Epithelial cell of proximal tubule (primary cell): ENCODE measurements at places on chromosomes 1 and 21.

DNA sequence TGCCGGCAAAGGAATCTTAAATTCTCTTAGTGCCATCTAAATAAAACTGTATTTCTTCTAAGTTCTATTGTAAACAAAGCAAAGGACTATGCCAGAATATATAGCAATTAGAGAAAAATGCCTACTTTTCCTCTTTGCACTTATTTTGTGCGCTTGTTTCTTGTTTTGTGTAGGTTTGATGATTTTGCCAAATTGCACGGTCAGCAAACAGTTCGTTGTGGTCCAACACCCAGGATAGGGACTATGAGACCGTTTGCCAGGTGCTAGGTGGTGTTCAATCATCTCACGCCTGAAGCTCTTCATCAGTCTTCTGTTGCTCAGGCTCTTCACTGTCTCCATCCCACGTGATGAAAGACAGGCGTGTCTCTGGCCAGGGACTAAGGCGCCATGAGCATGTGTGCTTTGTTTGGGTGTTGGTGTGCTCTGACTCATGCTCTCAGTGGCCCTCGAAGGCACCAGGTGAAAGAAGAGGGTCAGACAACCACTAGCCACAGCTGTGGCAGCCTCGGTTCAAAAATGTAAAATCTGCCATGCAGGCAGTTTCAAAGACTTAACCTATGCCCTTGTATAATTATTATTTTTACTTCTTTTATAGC lies 36.9 kb upstream of the KCNE1 start:
- DNase-seq = no peak

- DNase-seq = no peak
These were observed 9.4 kb downstream of the GLUL start for GRCh38 chr1:182381962-182382819.

DNA sequence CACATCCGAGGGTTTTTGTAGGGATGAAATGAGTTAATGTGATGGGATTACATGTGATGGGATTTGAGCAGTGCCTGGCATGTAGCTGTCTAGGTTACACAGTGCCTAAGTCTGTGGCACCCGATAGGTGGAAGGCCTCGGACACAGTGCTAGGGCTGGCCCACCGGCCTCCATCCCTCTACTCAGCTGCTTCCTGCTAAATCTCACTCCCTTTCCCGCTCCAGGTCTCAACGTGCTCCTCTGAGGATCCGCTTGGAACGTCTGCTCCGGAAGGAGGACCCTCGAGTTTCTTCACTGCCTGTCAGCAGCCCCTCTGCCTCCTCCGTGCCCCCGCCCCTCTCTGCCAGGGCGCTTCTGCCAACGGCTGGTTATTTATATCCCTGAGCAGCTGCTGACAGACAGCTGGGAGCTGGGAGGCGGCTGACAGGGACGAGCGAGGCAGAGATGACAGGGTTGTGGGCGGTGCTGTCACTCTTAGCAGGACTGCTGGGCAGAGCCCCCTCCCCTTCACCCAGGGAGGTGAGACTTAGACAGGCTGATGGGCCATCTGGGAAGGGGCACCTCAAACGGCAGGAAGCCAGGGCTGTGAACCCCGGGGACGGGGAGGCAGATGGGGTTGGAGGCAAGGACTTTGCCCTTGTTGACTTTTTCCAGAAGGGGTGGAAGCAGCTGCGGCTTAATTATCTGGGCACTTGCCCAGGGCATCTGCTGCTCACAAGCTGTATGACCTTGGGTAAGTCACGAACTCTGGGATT lies 26.6 kb upstream of the LRRN2 start:
- DNase-seq = no peak

GRCh38 chr1:245261786-245262185 lies 107.0 kb downstream of the KIF26B start:
- DNase-seq = peak; percentile 92

DNA sequence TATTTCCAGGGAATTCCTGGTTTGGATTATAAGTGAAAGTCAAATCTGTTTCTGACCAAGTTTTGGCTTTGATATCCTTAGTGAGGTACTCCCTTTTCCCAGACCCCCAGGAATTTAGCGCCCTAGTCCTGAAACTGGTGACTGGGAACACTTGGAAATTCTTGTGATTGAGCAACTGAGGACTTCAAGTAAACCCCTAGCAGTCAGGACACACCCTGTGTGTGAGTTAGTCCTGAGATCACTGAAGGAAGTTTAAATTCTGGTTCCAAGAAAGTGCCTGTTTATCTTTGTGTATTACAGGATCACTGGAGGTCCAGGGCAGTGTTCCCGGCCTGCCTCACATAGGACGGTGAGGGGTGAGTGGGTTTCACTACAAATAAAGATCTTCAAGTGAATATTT lies 95.1 kb upstream of the F3 start:
- DNase-seq = no peak

DNA sequence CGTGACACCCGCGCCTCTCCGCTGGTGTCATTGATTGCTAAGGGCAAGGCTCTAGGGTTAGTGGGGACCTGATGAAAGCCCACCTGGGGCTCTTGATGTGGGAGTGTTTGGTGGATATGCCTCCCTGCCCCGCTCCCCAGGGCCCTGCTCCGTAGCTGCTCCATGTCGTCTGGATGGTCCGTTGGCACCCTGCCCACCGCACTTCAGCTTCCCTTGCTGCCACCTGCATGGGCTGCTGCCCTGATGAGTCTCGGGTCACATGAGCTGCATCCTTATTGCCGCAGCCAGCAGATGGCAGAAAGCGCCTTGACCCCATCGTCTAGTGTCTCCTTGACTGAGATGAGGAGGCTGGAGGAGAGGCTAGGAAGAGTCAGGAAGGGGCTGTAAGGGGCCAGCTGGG lies 439.4 kb downstream of the CAMTA1 start:
- DNase-seq = no peak

GRCh38 chr1:3173381-3173980 lies 104.5 kb downstream of the PRDM16 start:
- DNase-seq = no peak

- no peak for DNase-seq
These were observed 17.9 kb downstream of the HMGN2 start for GRCh38 chr1:26490155-26490554.

GRCh38 chr1:5935026-5935425 lies 57.2 kb downstream of the NPHP4 start:
- no peak for DNase-seq

DNA sequence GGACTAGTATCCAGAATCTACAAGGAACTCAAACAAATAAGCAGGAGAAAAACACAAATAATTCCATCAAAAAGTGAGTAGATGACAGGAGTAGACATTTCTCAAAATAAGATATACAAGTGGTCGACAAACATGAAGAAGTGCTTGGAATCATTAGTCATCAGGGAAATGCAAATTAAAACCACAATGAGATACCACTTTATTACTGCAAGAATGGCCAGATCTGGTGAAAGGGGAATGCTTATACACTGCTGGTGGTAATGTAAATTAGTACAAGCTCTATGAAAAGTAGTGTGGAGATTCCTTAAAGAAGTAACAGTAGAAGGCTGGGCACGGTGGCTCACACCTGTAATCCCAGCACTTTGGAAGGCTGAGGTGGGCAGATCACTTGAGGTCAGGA lies 73.8 kb downstream of the POU2F1 start:
- no peak for DNase-seq
